ENCODE measurements at places on chromosomes 7 and 10.

GRCh38 chr10:69321039-69321715, 42.9 kb downstream of the HK1 start:
- DNase-seq: no peak

GRCh38 chr7:6291531-6291930, 19.1 kb upstream of the CYTH3 start:
- no peak for DNase-seq

GRCh38 chr10:95605163-95605562, 44.0 kb upstream of the SORBS1 start:
- DNase-seq: no peak

DNA sequence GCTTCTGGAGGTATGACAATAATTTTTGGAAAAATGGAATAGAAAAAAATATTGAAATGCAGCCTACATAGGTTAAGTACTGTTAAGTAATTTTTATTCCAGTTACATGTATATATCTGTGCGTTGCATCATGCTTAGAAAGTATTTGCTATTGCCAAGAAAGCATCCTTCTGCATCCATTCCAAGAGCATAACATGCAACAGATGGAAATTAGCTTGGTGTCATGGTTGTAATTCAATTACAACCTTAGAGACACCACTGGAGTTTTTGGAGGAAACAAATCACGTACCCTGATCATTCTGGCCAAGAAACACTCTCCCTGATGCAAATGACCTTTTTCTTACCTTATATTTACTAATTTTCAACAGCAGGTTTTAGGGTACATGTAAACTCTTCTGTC, 1.7 kb downstream of the AKR1B1 start:
- DNase-seq: no peak

DNA sequence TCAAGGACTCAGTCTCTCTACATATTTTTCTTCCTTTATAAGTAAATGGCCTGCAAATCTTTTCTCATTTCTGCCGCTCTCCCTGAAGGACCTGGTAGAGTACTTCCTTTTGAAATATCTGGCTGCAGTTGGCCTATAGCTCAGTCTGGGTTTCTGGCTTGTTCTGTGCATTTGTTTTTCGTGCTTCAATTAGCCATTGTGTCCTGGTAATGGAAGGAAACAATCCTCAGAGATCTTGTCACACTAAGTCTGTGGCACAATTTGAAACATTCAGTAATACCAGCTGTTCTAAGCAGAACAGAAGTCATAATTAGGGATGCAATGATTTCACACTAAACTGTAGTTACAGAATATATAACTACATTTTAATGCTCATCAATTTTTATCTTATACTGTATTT, 545.0 kb downstream of the NRG3 start:
- DNase-seq: no peak

GRCh38 chr10:72886621-72887020, 6.9 kb upstream of the OIT3 start:
- no peak for DNase-seq

DNA sequence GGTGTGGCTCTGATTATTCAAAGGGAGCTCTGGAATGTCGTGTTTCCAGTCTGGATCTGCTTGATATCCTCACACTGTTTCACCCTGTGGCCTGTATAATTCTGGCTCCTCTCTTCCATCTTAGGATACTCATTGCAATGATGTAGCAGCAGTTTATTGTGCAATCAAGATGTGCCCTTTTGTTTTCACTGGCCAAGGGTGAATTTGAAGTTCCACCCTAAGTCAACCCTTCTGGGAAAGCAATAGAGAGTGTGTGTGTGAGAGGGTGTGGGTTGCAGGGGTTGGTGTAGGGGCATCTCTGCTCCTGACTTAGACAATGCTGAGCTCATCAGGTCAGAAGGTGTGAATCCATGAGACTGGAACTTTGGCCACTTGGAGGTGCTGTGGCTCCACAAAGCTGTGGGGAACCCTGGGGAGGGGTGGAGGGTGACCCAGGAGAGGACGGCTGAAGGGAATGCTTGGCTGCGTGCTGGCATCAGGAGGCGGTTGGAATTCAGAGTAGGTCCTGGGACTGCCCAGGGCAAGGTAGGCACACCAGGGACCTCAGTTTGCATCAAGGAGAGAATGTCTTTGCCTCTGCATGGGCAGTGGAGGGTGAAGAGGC, 118.0 kb upstream of the PRSS58 start:
- peak; percentile 83 for DNase-seq

GRCh38 chr7:157782041-157782440, 445.2 kb downstream of the DNAJB6 start:
- no peak for DNase-seq

DNA sequence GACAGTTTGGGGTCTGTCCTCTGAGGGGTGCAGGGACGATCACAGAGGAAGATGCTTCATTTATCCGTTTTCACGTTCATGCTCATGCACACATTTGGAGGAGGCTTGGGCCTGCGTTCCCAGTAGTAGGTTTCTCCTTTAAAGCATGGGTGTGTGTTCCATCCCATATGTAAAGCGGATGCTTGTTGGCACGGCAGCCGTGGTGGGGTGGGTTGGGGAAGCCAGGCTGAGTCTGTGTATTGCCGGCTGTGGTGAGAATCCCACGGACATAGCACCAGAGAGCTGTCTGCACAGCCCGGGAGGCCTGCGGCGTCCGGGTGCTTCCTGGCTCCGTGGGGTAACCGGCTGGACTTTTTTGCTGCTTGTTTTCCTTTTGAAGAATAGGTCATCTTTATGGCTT, 440 bp downstream of the JAKMIP3 start:
- DNase-seq: no peak

DNA sequence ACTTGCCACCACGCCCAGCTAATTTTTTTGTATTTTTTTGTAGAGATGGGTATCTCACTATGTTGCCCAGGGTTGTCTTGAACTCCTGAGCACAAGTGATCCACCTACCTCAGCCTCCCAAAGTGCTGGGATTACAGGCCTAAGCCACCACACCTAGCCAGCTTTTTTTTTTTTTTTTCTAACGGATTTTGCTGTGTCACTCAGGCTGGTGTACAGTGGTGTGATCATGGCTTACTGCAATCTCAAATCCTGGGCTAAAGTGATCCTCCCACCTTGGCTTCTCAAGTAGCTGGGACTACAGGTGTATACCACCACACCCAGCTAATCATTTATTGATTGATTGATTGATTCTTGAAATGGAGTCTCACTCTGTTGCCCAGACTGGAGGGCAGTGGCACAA, 106.0 kb upstream of the TRIM24 start:
- no peak for DNase-seq

DNA sequence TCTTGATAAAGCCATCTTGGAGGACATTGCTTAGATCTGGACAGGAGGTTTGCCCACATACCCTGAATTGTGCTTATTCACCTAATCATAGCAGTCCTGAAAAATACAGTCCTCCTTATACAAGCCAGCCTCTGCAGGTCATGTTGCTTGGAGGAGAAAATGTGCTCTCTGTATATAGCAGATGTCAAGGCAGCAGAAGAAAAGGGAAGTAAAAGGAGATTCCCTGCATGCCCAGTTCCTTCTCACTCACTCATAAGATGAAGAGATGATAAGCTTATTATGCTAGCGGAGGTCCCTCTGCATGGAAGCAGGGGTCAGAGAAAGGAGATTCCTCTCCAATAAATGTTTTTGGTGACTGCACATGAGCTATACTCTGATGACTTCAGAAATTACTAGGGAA, 458.8 kb upstream of the ZMIZ1 start:
- no peak for DNase-seq

- DNase-seq: no peak
Measured at GRCh38 chr7:149850007-149850594, 11.9 kb downstream of the ZNF862 start.

- no peak for DNase-seq
Measured at GRCh38 chr7:111274857-111275256, 183.9 kb downstream of the LRRN3 start.

DNA sequence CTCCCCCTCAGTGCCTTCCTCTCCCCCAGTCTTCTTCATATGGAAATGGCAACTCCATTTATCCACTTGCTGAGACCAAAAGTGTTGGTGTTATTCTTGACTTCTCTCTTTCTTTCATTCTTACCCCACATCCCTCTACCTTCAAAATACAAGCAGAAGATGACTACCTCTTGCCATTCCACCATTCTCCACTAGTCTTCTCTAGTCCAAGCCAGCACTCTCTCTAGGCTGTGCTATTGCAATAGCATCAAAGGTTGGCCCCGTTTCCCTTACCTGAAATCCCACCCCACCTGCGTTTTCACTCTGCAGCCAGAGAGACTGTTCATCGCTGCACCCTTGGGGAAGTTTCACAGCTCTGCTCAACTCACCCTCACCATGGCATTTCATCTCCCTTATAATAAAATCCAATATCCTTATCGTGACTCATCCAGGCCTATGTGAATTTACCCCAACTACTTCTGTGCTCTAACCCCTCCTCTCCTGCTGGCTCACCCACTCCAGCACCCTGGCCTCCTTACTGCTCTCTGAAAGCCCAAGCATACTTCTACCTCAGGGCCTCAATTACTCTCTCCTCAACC, 109.1 kb downstream of the LSM5 start:
- DNase-seq: no peak

DNA sequence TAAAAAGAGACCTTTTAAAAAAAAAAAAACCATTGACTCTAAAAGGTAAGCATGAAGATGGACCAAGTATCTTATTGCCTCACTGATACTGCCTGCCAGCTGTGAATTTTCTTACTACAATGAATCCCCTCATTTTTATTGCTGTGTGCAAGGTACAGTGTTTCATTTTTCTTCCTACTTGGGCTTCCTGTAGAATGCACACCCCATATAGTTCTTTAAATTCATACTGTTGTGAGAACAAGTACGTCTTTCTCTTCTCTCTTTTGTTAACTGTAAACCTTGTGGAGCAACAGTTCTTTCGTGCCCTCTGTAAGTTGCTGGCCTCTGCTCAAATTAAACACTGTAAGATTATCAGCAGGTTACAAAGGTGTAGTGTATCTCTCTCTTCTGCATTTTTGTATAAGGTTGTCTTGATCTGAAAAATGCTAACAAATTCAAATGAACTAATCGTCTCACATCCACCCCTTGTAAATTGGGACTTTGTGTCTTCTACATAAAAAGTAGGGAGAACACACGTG, 105.6 kb downstream of the VTI1A start:
- DNase-seq: no peak

GRCh38 chr7:104993217-104993862, 20.7 kb upstream of the KMT2E start:
- no peak for DNase-seq

GRCh38 chr7:27101957-27102580, 414 bp downstream of the HOXA2 start:
- DNase-seq: no peak

DNA sequence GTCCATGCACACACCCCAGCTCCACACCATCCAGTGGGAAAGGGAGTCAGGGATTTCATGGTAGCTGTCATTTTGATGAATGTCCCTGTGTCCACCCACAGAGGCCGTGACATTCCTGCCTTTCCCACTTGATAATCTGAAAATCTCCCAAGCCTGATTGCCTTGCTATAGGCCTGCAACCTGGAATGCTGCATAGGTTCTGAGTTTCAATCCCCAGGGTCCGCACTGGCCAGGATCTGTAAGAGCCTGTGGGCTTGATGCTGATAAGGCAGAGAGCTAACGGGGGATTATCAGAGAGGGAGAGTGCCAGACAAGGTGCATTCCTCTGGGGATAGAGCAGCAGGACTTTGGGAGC, 57.5 kb downstream of the RBM20 start:
- DNase-seq: no peak

- no peak for DNase-seq
Measured at GRCh38 chr10:121459279-121459621, 139.0 kb downstream of the FGFR2 start.

DNA sequence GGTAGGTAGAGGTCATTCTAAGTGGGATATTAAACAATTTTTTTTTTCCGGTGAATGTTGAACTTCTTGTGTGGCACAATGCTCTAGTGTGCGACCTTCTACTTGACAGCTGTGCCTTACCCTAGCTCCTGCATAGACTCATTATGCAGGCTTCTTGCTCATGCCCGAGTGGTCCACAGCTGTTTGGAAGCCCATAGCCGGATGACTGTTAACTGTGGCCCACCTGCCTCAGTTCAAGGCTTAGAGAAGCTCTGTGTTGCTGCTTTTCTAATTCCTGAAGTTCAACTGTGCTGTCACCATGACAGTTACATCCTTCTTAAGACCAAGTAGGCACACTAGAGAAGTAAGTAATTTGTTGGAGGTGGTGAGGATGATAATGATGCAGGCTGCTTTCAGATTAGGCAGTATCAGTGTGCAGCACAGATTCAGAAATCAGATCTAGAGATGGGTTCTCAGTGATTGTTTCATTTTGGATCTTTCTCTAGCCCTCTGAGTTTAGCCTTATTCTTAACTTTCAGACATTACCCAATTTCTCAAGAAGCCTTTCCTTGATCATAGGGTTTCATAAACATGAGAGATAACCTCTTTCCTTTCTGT, 278.4 kb downstream of the PHF14 start:
- DNase-seq: no peak

GRCh38 chr7:12415072-12415471, 11.4 kb upstream of the VWDE start:
- DNase-seq: no peak

DNA sequence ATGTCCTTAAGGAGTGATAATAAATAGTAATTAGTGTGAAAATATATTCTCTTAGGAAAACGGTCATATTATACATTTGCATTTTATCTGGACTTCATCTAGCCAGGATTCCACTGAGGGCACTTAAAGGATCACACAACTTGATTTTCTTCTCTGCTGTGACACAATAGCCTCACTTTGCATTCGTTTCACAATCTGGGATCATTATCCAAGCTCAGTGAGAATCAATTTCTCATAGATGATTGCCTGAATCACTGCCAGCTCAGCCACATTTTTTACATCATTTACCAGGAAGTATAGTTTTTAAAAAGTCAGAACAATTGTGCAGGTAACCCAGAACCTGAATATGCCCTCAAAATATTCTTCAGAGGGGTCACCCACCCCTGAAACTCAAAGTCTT, 68.9 kb downstream of the PTPRZ1 start:
- DNase-seq: no peak

- DNase-seq: no peak
Measured at GRCh38 chr7:101985903-101986734, 168.7 kb downstream of the CUX1 start.

GRCh38 chr10:74123081-74123480, 27.5 kb downstream of the AP3M1 start:
- DNase-seq: no peak

GRCh38 chr10:78890506-78890905, 178.3 kb upstream of the ZMIZ1 start:
- no peak for DNase-seq

GRCh38 chr10:113138937-113139585, 189.0 kb downstream of the TCF7L2 start:
- DNase-seq: no peak

- DNase-seq: no peak
Measured at GRCh38 chr10:98429320-98430072, 14.5 kb upstream of the PYROXD2 start.

GRCh38 chr7:13489386-13489785, 500.1 kb downstream of the ETV1 start:
- no peak for DNase-seq

DNA sequence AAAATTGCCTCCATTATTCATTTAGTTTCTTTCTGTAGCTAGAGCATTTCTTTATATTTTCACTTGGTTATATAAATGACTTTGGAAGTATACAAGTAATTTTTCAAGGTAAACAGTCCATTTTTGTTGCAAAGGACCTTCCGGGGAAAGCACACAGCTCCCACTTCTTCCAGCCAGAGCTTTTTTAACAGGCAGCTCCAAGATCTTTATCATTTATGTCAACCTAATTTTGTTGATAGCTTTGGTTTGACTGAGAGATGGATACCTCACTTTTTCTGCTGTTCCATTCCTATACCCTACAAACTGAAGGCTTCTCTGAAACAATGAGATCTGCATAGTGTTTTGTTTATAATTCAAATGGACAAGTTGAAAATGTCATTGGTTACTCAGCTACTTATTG, 49.3 kb upstream of the RAB11FIP2 start:
- DNase-seq: no peak

GRCh38 chr7:115851291-115851690, 179.3 kb downstream of the TFEC start:
- DNase-seq: peak; percentile 11

All from NCI-H1930 (cell line).